ENCODE measurements at places on chromosomes 6 and 20.

DNA sequence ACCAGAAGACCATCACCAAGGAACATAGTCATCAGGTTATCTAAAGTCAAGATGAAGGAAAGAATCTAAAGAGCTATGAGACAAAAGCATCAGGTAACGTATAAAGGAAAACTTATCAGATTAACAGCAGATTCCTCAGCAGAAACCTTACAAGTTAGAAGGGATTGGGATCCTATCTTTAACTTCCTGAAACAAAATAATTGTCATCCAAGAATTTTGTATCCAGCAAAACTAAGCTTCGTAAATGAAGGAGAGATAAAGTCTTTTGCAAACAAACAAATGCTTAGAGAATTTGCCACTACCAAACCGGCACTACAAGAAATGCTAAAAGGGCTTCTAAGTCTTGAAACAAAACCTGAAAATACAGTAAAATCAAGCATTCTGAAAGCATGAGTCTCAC, 71.0 kb downstream of the HECA start:
- no peak for DNase-seq

- no peak for DNase-seq
These were observed 29.0 kb downstream of the DAAM2 start for GRCh38 chr6:39821046-39821740.

DNA sequence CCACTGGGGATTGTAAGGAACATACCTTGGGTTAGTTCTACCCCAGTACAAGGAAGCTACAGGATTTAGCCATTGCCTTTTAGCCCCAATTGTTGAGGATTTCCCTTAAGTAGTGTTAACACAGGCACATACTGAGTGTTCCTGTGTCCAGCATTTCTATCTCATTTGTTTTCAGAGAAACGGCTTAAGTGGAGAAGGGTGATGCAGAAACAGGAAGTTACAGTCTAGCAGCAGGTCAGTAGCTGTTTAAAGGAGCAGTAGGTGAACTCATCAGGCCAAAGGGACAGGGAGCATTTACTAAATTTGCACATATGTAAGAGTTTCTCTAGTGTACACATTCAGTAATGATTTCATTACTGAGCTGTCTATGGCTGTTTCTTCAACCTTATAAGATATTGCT, 644.2 kb upstream of the GJE1 start:
- DNase-seq, result no peak

DNA sequence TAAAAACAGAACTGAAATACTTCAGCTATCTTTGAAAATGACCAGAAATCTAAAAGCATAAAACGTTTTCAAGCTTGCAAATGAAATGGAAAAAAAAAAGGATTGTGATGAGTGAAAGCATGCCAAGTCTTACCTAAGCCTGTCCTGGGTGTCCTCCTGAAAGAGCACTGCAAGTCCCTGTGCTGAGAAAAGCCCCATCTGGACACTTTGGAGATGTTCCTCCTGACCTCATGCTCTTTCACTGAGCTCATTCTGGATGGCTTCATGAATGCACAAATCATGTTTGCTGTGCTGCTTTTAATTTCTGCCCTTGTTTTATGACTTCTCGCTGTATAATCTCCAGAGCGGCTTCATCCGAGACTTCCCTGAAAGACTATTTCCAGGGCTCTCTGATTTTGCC, 136.0 kb downstream of the SOD2 start:
- DNase-seq, result no peak

Measured in activated naive CD4-positive, alpha-beta T cell treated with anti-CD3 and anti-CD28 coated beads for 36 hours (primary cell).